ENCODE measurements at places on chromosomes 5 and 9.

DNA sequence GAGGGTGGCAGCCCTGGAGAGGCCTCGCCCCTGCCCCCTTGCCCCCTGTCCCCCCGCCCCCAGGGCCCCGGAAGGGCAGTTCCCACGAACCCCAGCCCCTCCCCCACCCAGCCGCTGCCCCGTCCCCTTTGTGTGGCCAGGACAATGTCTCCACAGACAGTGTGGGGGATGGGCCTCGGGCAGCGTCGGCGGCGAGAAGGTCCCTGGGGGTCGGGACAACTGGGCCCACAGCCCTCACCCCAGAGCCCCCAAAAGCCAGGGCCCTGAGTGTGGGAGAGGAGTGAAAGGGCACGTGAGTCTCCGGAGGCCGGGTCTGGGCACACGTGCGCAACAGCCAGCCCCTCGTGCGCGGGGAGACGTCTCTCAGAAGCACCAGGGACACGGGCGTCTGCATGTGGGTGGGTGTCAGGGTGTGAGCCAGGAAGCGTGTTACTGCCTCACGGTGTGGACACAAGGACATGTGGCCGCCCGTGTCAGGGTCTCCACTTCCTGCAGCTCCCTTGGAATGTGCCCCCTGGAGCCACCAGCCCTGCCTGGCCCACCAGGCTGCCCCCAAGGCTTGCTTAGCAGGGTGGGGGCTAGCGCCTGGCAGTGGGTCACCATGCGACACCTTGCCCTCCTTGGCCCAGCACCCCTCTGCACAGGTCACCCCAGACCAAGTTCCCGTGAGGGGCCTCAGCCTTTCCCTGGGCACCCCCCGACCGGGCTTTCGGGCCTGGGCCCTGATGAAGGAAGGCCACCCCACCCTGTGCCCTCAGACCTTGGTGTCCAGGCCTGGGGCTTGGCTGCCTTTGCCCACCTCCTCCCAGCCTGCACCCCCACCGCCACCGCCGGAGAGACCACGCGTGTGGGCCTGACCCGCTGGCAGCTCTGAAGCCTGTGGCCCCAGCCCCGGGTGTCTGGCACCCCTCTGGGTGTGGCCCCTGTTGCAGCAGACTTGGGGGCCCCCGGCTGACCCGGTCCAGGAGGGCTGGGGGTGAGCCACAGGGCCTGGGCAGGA lies 12.8 kb upstream of the NRARP start:
- DNase-seq, result peak; percentile 56

- peak; percentile 84 for DNase-seq
These were observed at the start of gene COL23A1 for GRCh38 chr5:178590141-178590923. TSS of gene COL23A1 (minus strand) at chr5:178590393.

DNA sequence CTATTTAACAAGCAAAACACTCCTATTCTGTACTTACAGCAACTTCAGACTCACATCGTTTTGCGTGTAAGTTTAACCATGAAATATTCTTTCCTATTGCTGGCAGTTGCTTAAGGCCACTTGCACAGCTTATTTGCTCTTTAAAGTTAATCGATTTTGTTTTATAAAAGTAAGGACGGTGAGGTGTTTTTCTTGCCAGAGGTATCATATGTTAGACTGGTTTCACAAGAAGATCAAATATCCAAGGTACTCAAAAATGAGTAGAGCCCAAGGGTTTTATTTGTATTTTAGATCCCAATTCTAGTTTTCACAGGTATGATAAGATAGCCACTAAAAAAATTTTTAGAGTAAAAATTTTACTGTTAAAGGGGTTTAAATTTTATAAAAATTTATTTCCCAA lies 16.2 kb downstream of the CLINT1 start:
- DNase-seq, result no peak

GRCh38 chr9:68981789-68982188 lies 32.1 kb downstream of the PRKACG start:
- DNase-seq, result peak; percentile 24

- no peak for DNase-seq
These were observed 154.7 kb downstream of the ZDHHC21 start for GRCh38 chr9:14538526-14538925.

DNA sequence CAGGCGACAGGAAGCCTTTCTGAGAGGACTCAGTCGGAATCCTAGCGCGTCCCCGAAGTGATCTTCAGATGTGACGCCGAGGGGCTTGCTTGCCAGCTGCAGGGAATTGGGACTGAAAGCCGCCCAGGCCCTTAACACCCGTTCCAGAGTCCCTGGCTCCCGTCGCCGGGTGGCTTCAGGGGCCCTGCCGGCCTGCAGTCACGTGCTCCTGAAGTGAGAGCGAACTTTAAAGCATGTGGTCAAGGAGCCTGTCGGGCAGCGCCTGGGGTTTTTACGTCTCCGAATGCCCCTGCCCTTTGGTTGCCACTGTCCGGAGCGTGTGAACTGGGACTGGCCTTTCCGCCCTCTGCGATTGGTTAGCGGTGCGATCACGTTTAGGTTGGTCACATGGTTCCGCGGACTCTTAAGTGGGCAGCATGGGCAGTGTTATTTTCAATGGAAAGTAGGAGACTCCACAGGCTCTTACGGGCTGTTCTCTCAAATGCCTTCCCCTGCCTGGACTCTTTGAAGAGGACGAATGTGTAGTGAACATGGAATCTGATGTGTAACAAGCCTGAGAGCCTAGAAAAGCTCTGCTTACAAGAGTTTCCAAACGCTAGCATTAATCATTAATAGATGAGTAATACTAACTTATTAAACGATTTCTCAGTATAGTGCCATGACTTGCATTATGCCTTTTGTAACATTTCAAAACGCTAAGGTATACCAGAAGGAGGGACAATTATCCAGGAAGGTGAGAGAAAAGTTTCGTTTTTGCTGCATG lies 1.9 kb downstream of the VLDLR start:
- DNase-seq, result peak; percentile 22

- DNase-seq, result no peak
These were observed 32.6 kb upstream of the ANXA1 start for GRCh38 chr9:73118898-73119554.

- no peak for DNase-seq
These were observed 33.3 kb downstream of the TLE4 start for GRCh38 chr9:79604921-79605562.

DNA sequence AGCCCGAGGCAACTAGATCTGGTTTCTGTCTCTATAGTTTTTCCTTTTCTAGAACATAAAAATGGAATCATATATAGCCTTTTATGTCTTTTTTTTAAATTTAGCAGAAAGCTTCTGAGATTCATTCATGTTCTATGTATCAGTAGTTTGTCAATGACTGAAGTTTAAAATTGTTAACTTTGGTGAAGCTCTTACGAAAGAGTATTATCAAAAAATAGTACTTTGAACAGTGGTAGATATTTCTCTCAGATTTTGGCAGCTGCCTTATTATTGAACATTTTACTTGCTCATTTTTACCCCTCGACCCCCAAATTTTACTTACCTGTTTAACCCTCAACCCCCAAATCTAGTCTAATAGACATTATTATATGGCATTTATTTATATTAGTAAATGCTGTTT lies 10.2 kb downstream of the NIPBL start:
- DNase-seq, result no peak

- DNase-seq, result no peak
These were observed 144.7 kb downstream of the APBA1 start for GRCh38 chr9:69527454-69527853.

- peak; percentile 42 for DNase-seq
These were observed 18.5 kb downstream of the TPPP start for GRCh38 chr5:674630-675011.

DNA sequence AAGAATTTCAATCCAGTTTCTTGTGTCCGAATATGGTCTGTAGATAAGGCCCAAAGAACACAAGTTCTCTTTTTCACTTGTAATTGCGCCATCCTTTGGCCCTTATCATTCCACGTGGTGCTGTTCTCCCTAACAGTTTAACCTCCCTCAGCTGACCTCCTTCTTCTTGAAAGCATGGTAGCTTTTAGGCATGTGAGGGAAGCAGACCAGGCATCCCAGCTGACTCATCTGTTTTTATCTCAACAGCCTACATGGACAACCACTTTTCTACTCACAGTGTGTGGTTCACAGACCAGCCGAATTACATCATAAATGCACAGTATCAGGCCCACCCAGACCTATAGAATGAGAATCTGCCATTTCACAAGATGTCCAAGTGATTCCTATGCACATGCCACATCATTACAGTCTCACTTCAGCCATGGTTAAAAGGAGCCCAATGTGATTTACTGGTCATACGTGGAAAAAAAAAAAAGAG lies 26.9 kb upstream of the PLIN2 start:
- no peak for DNase-seq

DNA sequence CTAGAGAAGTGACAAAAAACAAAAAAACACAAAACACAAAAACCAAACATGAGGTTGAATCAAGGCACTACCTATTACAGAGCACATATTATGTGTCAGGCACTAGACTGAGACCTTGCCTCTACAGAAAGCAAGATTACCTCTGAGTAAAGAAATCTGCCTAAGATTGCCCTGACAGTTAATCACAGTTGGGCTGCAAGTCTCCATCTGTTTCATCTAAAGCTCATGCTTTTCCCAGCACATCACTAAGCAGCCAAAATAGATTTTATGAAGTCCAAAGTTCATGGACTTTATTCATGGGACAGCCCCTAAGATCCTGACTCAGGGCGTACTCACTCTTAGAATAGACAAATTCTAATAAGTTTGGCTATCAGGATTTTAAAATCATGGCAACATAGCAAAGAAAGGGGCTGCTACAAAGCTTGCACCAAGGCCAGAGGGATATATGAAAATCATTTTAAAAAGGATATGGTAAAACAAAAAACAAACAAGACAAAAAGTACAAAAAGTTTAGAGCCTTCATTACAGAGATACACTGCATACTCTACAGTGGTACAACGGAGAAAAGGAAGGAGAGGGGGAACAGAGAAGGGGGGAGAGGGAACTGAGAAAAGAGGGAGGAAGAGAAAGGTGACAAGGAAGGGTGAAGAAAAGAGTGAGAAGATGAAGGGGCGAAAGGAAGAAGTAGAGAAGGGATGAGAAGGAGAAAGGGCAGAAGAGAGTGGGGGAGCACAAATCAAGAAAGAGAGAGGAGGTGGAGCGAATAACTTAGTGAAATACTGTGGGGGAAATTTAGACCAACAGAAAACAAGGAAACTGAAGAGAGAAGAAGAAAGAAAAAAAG lies 58.2 kb downstream of the RICTOR start:
- DNase-seq, result no peak

GRCh38 chr9:91185193-91185886 lies 176.4 kb downstream of the AUH start:
- no peak for DNase-seq

DNA sequence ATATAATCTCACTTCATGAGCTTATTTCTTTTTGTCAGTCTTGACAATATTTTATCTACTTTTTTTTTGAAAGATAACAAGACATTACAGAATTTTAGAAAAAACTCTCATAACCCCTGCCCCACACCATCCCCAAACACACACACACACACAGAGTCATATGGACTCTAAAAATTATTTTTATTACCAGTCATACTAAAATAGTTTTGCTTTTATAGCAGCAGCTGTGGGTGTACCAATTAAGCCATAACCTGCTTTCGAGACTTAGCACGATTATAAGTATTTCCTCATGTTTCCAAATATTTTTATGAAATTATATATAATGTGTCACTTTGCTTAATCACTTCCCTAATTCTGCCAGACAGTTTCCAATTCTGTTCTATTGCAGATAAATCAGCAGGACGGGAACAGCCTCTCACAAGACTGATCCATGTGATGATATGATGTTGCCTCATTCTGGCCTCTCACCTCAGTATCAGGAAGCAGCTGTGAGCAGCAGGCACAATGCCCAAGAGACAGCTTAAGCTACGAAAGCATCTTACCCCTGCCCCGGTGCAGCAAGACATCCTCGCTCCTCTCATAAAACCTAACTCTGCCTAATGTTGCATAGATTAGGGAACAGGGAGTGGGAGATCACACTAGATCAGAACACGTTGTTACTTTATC lies 7.0 kb downstream of the PDCL start:
- DNase-seq, result no peak

DNA sequence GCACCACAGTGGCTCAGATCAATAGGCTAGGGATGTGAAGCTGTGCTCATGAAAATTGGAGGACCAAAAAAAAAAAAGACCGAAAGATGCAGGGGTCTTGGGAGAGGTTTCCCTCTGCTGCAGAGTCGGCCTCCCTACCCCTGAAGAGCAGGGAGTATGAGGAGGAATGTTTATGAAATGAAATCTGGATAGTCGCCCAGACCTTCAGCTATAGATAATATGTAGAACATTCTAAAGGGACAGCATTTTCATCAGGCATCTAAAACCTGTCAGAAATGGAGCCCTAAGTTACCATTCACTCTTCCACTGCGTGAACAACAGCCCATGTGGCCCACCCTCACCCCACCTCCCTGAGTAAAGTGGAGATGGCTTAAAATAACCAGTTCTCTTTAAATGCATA lies 122.9 kb downstream of the TMEM174 start:
- no peak for DNase-seq

GRCh38 chr5:65062469-65063083 lies 293.8 kb downstream of the CWC27 start:
- no peak for DNase-seq

- DNase-seq, result no peak
These were observed 176.8 kb downstream of the SLCO4C1 start for GRCh38 chr5:102119252-102119651.

- DNase-seq, result no peak
These were observed 50.8 kb downstream of the ADAMTS12 start for GRCh38 chr5:33840927-33841547.

DNA sequence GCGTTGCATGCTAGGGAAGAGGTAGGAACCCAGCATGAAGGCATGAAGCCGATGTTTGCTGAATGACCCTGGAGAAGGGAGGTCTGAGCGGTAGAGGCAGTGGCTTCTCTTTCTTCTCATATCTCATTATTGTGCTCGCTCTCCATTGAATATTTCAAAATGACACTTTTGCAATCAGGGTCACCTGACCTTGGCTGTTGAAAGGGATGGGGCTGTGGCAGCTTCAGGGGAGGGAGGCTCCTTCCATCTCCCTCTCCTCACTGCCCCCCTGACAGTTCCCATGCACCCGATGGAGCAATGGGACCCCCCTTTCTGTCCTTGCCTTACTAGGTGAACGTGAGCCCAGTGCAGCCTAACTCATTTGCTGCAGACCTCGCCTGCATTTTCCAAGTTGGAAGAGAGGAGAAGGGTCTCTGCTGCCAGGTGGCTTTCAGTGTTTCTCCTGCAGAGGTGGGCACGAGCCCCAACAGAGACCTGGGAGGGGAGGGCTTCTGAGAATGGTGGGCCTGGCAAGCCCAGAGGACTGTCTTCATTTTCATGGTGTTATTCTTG lies 17.9 kb downstream of the STC2 start:
- DNase-seq, result no peak

- DNase-seq, result no peak
These were observed 17.5 kb downstream of the CXCL14 start for GRCh38 chr5:135561266-135561665.

DNA sequence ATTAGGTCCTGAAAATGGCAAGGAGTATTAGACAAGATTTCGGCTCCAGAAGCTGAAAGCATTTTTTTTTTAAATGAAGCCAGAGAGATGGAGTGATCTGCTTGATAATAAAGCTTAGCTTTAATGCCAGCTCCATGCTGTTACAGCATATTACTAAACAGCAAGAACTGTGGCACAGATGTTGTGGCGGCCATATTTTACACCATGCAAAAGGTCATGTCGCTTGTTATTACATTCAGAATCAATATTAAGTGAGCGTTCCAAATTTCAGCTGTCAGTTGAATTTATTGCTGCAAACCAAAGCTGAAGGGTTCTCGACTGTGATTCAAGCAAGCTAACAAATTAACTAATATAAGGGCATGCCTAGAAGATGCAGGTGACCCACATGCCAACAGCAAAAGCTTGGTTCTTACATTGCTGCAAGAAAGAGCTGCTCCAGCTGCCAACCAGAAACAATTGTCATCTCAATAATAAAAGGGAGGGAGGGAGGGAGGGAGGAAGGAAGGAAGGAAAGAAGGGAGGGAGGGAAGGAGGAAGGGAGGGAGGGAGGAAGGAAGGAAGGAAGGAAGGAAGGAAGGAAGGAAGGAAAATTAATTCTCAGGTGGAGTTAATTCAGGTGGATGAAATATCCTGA lies 517.7 kb upstream of the WWC1 start:
- DNase-seq, result no peak

All from iPS-NIHi11 (cell line).